Occipital lobe (tissue), 3 donors: ENCODE measurements at places on chromosomes 13 and 19. TPM values are rescaled to one million over a fixed set of nuclear protein-coding genes. Genes with fewer than 3 reads are reported as not detected.

ZNF560 gene
- 0.31 TPM for total RNA-seq

ACP7 gene
- total RNA-seq, result not detected

IRF2BP1 gene
- 32.1 TPM for total RNA-seq

ZNF541 gene
- not detected for total RNA-seq

COMP gene
- not detected for total RNA-seq

SIGLECL1 gene
- not detected for total RNA-seq

NTN5 gene
- not detected for total RNA-seq

TNFSF13B gene
- 0.78 TPM for total RNA-seq

LRRC63 gene
- total RNA-seq, result 2.0 TPM

MOB3A gene
- 14.2 TPM for total RNA-seq

REEP6 gene
- 0.31 TPM for total RNA-seq

NXNL1 gene
- total RNA-seq, result not detected

ARHGAP35 gene
- total RNA-seq, result 76.3 TPM

ERICH4 gene
- not detected for total RNA-seq

PRR19 gene
- total RNA-seq, result 1.4 TPM

VSTM1 gene
- total RNA-seq, result not detected

ZNF729 gene
- not detected for total RNA-seq

CEACAM5 gene
- not detected for total RNA-seq

FBXO46 gene
- 11.4 TPM for total RNA-seq

KMT2B gene
- 3.0 TPM for total RNA-seq

IGFL1 gene
- not detected for total RNA-seq

PIAS4 gene
- 22.5 TPM for total RNA-seq

PMIS2 gene
- total RNA-seq, result not detected

HIPK4 gene
- 0.16 TPM for total RNA-seq

ZNF439 gene
- 36.5 TPM for total RNA-seq

KLC3 gene
- total RNA-seq, result 0.16 TPM

HSD17B14 gene
- 2.5 TPM for total RNA-seq

KLK4 gene
- not detected for total RNA-seq

OR1M1 gene
- not detected for total RNA-seq
